KBM-7 (cell line): ENCODE measurements at places on chromosomes 12 and 14.

GRCh38 chr12:52120951-52121823 is 41.7 kb downstream of the SMIM41 start:
- DNase-seq: no peak

DNA sequence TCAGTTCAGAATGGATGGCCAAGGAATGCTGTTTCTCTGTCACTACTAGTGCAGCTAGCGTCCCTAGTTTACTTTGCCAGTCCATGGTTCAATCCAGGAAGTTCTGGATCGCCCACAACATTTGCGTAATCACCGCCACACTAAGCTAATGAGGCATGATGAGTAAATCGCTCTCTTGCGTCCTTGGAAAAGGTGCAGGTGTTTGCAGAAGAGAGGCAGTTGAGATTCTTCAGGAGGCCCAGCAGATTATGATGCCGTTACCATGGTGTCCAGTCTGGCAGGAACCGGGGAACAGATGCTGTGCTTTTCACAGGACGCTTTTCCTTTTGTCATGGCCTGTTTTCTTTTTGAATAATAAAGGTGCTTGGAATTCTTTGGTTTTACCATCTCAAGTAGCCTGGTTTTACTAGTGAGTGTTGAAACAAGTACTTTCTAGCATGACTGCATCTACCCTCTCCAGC is 9.0 kb downstream of the TPH2 start:
- DNase-seq: no peak

DNA sequence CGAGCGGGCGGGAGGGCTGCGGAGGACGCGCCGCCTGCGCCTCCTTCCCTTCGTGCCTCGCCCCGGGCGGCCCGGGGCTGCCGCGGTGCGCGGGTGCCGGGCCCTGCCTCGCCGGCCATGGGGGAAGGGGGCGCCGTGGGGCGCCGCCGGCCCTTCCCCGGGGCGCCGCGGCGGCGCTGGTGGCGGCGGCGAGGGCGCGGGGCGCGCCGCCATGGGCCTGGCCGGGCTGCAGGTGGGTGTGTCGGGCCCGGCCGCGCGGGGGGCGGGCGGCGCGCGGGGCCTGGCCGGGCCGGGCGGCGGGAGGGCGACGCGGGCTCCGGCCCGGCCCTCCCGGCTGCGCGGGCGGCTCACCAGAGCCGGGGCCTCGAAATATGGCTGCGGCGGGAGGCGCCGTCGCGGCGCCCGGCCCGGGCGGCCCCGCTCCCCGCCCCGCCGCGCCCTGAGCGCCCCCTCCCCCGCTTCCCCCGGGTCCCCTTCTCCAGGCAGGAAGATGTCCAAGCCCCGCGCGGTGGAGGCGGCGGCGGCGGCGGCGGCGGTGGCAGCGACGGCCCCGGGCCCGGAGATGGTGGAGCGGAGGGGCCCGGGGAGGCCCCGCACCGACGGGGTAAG is 5.1 kb downstream of the KMT5A start:
- DNase-seq: no peak

GRCh38 chr12:88922816-88923215 is 342.5 kb upstream of the KITLG start:
- DNase-seq: no peak

GRCh38 chr12:116532428-116532827 is 26.8 kb upstream of the MAP1LC3B2 start:
- peak; percentile 29 for DNase-seq

DNA sequence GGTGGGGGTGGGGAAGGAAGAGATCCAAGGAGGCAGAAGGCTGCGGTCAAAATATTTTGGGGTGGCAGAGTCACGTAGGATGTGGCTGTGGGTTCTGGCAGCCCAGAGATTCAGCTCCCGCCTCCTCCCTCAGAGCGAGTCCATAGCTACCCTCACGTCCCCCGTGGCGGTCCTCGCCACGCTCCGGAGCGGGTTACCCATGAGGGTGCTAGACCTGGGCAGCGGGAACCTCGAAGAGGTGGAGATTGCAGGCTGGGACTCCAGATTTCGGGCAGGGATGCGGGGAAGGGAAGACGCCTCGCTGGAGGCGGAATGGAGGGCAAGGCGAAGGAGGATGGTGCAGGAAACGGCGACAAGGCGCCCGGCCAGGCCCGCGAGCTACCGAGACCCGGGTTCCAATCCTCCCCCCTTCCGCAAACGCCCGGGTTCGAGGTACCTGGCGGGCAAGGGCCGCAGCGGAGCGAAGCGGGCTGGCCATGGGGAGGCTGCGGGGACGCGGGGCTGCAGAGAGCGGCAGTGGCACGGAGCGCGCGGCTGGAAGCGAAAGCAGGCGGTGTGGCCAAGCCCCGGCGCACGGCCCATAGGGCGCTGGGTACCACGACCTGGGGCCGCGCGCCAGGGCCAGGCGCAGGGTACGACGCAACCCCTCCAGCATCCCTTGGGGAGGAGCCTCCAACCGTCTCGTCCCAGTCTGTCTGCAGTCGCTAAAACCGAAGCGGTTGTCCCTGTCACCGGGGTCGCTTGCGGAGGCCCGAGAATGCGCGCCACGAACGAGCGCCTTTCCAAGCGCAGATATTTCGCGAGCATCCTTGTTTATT is 46.2 kb downstream of the BCAT1 start:
- DNase-seq: no peak

- no peak for DNase-seq
Observed at GRCh38 chr12:76634133-76634532, 74.6 kb upstream of the OSBPL8 start.

DNA sequence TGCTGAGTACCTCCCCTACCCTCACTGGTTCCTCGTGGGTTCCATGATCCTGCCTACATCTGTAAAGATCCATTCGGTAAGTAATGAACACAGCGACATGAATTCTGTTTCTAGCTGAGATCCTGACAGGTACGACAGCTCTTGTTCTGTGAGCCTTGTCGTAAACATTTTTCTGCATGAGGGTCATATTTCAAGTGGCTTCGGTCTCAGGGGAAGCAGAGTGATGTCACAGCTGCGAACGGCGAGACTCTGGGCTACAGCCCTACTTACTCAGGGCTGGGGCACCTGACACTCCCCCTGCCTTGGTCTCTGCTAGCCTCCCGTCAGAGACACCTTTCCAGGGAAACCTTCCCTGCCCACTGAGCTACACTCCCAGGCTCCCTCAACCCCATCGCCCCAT is 85.8 kb downstream of the RBM19 start:
- no peak for DNase-seq

- DNase-seq: no peak
Observed at GRCh38 chr14:36344211-36344610, 23.8 kb upstream of the MBIP start.

DNA sequence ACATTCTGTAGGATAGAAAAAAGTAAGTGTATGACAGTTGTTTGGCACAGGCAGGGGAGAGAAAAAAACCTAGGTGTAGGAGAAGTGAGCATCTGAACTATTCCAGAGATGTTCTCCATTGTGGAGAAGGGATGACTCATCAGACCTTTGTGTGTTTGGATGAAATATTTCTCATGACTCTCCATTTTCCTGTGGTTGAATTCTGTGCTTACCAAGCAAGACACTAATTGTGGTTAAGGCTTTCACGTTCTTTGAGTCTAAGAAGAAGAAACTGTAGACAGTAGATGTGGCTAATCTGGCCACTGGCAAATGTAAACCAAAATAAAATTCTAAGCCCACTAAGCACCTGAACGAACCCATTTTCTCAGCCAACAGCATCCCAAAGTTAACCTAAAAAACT is 107.9 kb upstream of the GZMB start:
- no peak for DNase-seq

DNA sequence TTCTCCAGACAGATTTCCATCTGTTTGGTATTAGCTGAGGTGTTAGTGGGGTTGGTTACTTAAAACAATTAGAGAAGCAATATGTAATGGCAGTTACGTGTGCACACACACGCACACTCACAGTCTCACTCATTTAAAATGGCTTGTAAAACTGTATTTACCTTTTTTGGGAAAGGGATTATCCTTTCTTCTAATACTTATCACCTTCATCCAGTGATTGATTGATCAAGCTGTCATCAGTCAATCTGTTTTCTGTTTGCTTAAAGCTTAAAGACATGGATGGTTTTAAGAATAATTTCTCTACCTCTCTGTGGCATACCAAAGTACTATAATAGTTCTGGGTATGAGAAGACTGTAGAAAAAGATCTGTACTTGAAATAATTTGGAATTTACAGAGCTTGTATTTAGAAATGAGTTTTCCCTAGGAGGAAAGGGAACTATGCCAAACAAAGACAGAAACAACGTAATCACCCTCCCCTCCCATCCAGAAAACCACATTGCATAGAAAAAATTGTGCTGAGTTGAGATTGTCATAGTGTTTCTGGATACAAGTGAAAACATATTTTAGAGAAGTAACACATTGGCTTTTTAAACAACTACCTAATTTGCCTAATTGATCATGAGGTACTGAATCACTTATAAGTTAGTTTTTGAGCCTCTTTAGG is 455.8 kb downstream of the PCNX1 start:
- peak; percentile 59 for DNase-seq

- no peak for DNase-seq
Observed at GRCh38 chr14:72751276-72752033, 142.4 kb downstream of the DPF3 start.

DNA sequence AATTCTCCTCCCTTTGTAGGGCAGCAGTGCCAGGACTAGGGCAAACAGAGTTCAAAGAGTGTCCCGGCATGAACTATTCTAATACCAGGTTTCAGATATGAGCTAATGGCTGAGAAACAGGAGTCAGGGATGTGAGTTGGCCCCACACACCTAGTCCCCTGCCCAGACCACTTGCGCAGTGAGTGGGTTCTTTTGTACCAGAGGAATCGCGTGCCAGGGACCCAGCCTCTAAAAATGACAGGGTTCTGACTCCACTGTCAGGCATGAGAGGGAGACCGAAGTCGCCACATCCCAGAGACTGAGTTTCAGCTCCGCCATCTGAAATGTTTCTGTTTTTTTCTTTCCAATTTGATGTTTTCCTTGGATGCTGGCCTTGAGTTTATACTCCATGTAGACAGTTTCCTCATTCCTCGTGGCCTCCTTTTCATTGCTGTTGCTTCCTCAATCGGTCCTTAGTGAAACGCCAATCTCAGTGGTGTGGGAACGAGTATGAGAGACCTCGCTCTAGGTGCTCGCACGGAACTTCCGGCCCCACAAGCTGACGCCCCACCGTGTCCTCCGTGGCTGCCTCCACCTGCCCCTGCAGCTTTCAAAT is 31.5 kb downstream of the FBXL14 start:
- DNase-seq: no peak

DNA sequence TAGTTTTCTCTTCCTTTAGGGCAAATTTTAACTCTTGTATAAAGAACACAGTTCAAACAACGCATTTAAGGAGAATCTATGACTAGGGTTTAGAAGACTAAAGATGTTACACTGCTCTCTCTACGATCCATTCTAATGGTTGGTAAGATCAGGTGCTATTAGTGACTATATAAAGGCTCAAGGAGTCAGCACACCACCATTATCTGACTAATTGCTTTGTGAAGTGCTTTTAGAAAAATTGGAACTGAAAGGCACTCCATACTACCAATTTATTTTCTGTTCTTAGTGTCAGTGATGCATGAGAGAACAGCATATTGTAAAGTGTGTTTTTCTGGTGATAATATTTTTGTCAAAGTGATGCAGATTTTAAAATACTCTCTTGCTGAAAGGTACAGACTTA is 136.8 kb downstream of the SYT1 start:
- no peak for DNase-seq

DNA sequence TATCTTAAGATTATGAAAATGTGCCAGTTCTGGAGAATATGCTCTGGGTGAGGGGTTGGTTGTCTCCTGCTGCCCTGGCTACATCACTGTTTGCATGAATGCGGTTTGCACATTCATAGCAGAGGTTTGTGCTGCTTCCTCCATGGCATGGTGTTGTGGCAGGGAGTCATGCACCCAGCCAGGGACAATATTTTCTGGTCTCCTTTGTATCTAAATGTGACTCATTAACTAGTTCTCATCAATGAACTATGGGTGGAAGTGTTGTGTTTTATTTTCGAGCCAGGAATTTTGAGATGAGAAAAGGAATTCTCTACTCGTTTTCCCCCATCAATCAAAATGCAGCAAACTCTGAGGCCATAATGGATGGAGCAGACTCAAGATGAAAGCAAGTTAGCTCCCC is 527.3 kb downstream of the SNAPC1 start:
- DNase-seq: no peak

DNA sequence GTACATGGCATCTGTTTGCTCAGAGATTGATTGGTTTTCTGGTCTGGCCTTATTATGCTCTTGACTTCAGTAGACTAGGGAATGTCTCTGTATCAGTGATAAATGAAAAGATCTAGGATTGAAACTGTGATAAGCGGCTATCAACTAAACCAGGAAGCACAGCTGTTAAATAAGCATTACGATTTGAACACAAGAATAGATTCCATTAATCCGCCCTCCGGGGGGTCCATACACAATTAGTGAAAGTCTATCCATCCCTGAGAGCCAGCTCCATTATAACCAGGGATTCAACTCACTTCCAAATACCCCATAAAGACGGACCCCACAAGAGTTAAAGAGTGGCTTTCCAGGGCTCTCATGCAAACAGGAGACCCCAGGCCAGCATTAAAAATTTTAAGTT is 279.0 kb downstream of the GRIN2B start:
- DNase-seq: no peak

DNA sequence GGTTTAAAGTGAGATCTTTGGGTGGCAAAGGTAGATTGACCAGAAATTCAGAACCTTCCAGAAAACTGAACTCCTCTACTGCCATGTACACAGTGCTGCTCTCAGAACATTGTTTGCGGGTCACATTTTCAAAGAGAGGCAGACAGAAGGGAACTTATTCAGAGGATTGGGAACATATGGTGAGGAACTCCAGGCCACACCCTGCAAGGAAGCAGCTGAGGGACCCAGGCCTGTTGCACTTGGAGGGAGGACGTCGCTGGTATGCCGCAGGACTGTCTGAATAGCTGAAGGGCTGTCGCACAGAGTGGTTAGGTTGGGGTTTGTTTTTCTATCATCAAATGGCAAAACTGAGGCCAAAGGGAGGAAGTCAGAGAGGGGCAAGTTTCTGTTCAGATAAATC is 441.1 kb downstream of the DPF3 start:
- no peak for DNase-seq

GRCh38 chr12:49672301-49673217 is 34.6 kb downstream of the FMNL3 start:
- no peak for DNase-seq

GRCh38 chr14:95614349-95614748 is 71.9 kb upstream of the TCL1B start:
- no peak for DNase-seq

DNA sequence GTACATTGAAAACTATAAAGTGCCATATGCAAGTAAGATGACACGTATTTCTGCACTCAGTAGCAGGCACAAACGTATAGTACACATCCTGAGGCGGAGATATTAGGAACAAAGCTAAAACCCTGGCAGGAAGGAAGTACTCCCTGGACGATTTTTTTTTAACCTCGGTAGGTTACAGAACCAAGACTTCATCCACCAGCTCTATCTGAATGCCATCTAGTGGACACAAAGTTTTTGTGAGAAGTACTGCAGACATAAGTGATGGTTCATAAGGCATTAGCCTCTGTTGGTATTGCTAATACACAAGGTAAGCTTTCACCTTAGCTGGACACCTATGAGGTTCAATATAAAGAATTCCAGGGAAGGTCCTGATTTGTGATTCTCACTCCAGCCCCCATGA is 83.0 kb upstream of the CCDC196 start:
- peak; percentile 66 for DNase-seq

DNA sequence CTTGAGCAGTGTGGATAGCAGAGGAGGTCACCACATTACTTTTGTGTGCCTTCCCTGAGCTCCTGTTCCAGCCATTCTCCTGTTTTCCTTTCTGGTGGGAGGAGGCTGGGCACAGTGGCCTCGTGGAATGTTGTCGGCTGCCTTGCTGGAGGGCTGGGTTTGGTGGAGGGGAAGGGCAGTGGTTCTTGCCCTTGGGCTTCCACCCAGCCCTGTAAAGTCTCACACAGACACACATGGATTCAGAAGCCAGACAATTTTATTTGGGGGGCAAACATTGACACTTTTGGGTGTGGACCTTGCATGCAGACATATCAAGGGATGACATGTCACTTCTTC is 866 bp downstream of the NPFF start:
- DNase-seq: no peak
